ENCODE measurements at places on chromosomes 6 and 20. TPM values are rescaled to one million over a fixed set of nuclear protein-coding genes. Genes with fewer than 3 reads are reported as not detected.

DNA sequence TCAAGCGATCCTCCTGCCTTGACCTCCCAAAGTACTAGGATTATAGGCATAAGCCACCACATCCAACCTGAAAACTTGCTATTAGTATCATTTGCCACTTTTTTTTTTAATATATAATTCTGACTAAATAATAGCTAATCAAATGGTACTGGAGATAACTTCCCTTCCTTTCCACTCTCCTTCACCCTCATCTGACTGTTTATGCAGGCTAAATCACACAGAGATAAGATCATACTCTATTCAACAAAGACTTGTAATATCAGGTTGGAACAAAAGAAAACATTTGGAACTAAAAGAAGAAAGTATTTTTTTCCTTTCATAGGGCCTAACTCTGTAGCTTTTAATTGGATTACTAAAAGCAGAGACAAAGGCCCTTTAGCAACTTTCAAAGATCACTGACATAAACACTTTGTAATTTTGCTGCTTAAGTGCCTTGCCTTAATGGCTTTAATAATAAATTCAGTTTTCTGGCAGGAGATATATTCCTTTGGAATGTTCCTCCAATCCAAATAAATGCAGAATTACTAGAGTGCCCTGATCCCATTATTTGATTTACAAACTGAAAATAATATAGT, 198.7 kb upstream of the ASCC3 start:
- H3K36me3 ChIP-seq = no peaks in the 10 kb centered on the region
- no peaks in the 10 kb centered on the region for H3K4me1 ChIP-seq
- H3K27me3 ChIP-seq = no peaks in the 10 kb centered on the region
- no peak overlapping the region for H3K27ac ChIP-seq
- no peak overlapping the region for H3K4me3 ChIP-seq
- DNase-seq = no peak

CST2 gene
- polyA plus RNA-seq = not detected

FAM162B gene
- 0.62 TPM for polyA plus RNA-seq

DNA sequence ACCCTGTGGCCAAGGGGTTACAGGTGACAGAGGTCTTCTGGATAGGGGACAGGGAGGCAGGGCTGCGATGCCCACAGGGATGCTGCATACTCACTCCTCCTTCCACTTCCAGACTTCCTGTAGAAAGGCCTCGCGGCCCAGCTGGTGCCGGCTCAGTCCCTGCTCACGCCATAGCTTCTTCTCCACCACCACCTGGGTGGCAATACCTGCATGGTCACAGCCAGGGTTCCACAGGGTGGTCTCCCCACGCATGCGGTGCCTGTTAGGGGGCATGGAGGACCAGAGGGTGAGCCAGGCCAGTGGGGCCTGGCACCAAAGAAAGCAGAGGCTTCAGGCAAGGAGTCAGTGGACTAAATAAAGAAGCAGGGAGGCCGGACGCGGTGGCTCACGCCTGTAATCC, 8.3 kb upstream of the VWA7 start:
- DNase-seq = no peak
- no peak overlapping the region for H3K4me3 ChIP-seq
- no peak overlapping the region for H3K27ac ChIP-seq
- H3K36me3 ChIP-seq = peaks cover 7% of the 10 kb centered on the region
- H3K4me1 ChIP-seq = no peaks in the 10 kb centered on the region

COX4I2 gene
- polyA plus RNA-seq = 0.35 TPM

OR12D3 gene
- polyA plus RNA-seq = not detected

DLL1 gene
- polyA plus RNA-seq = 1.5 TPM

All from liver (tissue), 10 donors.